Chondrocyte (in vitro differentiated cells): ENCODE measurements at places on chromosomes 2 and 18.

- no peak for DNase-seq
Observed at GRCh38 chr2:168912901-168913369, 11.8 kb downstream of the G6PC2 start.

- no peak for DNase-seq
Observed at GRCh38 chr2:220076734-220077133, 449.3 kb downstream of the SLC4A3 start.

- no peak for DNase-seq
Observed at GRCh38 chr2:35495182-35495581, 860.4 kb upstream of the CRIM1 start.

DNA sequence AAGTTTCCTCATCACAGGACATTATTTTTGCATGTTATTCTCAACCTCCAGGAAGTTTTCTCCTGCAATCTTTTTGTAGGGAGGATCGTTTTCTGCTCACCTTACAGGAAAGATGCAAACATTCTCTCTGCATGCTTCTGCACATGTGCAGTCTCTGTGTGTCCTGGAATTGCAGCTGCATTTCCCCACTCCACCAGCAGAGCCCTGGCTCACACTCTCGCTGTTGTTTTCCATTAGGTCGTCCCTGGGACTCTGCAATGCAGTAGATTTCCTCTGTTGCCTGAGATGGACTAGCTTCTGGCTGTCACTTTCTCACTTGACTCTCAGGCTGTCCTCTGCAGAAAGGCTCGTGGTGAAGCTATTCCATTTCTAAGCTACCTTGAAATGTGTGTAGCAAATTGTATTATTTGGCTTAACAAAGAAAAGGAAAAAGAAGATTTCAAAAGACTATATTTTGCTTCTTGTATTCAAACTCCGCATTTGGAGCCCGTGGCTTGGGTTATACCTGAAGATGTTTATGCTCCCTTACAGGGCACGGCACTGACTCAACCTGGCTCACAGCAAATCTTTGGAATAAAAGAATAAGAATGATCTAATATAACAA, 346.7 kb downstream of the RAD51AP2 start:
- no peak for DNase-seq

GRCh38 chr2:3942841-3943240, 239.5 kb downstream of the DCDC2C start:
- no peak for DNase-seq

DNA sequence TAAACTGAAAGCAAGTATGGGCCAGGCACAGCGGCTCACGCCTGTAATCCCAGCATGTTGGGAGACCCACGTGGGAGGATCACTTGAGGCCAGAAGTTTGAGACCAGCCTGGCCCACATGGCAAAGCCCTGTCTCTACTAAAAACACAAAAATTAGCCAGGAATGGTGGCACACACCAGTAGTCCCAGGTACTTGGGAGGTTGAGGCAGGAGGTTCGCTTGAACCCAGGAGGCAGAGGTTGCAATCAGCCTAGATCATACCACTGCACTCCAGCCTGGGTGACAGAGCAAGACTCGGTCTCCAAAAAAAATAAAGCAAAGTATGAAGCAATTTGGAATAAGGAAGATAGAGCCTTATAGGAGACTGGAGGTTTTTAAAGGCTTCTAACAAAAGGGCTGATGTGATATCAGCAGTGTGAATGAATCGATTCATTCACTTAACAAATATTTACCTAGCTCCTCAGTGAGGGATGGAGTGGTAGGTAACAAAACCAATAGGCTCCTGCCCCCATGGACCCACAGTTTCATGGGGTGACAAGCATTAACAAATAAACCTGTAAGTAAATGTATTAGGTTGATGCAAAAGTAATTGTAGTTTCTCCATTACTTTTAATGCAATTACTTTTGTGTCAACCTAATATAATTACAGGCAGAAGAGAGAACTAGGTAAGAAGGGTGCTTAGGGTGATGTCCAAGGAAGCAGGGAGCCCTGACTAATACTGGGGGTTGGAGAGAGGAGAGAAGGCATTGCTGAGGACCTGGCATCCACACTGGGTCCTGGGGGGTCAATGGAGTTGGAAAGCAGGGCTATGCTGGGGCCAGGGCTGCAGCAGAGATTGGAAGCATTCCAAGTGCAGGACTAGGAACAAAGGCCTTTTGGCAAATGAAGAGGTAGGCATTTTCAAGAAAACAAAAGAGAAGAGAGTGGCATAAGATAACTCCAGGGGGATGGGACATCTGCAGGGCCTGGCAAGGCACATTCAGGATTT, 195.4 kb upstream of the ARL4C start:
- DNase-seq, result no peak

DNA sequence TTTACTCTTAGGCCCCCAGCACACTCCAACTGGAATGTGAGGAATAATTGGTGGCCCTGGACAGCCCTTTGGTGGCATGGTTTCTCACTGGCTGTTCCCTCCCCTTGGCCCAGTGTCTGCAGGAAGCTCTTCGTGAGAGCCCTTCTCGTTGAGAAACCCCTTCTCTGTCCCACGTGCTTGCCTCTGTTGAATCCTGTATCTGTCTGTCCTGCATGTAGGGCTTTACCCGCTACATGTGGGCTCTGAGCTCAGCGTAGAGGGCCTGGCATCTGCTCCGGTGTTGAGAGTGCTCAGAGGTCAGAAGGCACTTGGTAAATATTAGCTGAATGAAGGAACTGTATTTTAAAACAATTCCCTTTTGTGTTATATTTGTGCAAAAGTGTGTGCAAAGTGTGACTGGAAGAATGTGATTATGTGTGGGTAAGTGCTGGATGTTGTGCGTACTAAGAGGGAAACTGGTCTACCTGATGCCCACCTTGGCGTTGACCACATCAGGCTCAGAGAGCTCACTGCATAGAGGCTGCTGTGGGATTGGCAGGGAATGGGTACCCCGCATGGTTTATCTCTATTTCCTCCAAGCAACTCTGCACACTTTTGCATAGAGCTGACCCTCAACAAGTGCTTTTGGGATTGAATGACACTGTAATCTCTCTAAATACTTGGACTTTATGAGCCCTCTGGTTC, 40.0 kb downstream of the RNF144A start:
- no peak for DNase-seq
